ENCODE measurements at places on chromosomes 5 and 9. TPM values are rescaled to one million over a fixed set of nuclear protein-coding genes. Genes with fewer than 3 reads are reported as not detected.

GRCh38 chr9:136605988-136606660 lies 56.6 kb upstream of the EGFL7 start:
- no peak overlapping the region for H3K4me3 ChIP-seq
- no peak for DNase-seq
- H3K4me1 ChIP-seq = no peaks in the 10 kb centered on the region
- H3K36me3 ChIP-seq = no peaks in the 10 kb centered on the region

Gene TLR4
- 20.0 TPM for total RNA-seq

DNA sequence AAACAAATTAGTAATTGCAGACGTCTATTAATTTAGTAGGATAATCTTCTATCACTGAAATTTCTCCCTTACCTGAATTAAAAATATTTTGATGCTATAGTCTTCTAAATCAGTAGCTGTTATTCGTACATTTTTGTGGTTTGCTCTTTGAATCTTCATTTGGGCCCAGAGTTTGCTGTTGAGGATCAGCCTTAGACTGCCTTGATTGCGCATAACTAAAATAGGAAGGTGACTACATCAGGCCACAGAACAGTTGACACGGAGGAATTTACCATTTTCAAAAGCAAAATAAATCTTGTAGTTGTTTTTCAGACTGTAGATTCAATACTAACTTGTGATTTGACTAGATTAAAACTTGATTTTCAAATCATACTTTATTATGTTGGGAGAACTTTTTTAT lies 11.8 kb upstream of the NADK2 start:
- no peaks in the 10 kb centered on the region for H3K27me3 ChIP-seq
- no peak overlapping the region for H3K4me3 ChIP-seq
- H3K36me3 ChIP-seq = no peaks in the 10 kb centered on the region
- no peaks in the 10 kb centered on the region for H3K4me1 ChIP-seq

DNA sequence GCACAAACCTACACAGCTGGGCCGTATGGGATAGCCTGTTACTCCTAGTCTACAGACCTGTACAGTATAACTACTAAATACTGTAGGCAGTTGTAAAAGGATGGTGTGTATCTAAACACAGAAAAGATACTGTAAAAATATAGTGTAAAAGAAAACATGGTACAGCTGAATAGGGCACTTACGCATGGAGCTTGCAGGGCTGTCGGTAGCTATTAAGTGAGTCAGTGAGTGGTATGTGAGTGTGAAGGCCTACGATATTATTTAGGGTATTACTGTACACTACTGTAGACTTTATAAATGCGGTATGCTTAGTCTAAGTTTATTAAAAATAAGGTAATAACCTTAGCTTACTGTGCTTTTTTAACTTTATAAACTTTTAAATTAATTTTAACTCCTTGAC lies 1.2 kb downstream of the ZCCHC9 start:
- H3K27me3 ChIP-seq = no peaks in the 10 kb centered on the region
- no peak overlapping the region for H3K4me3 ChIP-seq
- no peak for DNase-seq
- no peaks in the 10 kb centered on the region for H3K4me1 ChIP-seq
- no peak overlapping the region for H3K27ac ChIP-seq

DNA sequence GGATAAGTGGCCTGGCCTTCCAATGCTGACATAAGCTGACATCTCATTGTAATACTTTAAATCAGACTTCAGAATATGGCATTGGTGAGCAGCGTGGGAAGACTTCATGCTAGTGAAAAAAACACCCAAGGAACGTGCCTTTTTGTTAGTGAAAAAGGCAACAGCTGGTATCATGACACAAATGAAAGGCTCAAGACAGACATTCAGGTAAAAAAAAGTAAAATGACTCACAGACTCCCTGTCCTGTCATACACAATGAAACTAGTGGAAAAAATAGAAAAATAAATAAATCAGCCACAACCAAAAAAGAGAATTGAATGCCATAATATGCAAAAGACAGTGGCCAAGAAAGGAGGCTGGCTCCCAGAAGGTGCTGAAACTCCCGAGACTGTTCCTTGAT lies 24.4 kb upstream of the PPP1R2B start:
- DNase-seq = no peak
- H3K27ac ChIP-seq = no peak overlapping the region
- no peaks in the 10 kb centered on the region for H3K27me3 ChIP-seq
- H3K4me1 ChIP-seq = no peaks in the 10 kb centered on the region
- no peaks in the 10 kb centered on the region for H3K36me3 ChIP-seq

GRCh38 chr9:109718861-109719260 lies 61.1 kb upstream of the PALM2AKAP2 start:
- no peaks in the 10 kb centered on the region for H3K36me3 ChIP-seq
- peaks cover 3% of the 10 kb centered on the region for H3K4me1 ChIP-seq
- H3K27me3 ChIP-seq = no peaks in the 10 kb centered on the region
- no peak for DNase-seq
- H3K27ac ChIP-seq = no peak overlapping the region

DNA sequence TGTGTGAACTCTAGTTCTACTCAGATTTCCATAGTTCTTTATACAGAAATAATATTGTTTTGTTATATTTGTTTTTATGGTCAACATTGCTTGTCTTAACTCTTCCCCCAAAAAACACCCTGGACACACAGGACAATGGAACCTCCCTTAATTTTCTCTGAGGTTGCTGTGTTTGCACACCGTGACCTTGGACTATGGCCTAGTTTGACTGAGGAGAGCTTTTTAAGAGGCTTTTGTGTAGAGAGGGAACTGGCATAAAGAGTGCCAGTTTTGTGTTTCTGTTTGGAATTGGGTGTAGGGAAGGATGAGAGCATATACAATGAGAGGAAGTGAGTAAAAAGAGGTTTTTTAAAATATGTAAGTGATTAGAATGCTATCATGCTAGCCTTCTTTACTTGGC lies 101.1 kb upstream of the MEF2C start:
- no peaks in the 10 kb centered on the region for H3K27me3 ChIP-seq
- H3K4me3 ChIP-seq = no peak overlapping the region
- no peak for DNase-seq
- no peak overlapping the region for H3K27ac ChIP-seq
- no peaks in the 10 kb centered on the region for H3K36me3 ChIP-seq

GRCh38 chr9:137550231-137550621 lies at the start of gene PNPLA7:
Gene PNPLA7 (minus strand): TSS chr9:137550402. CDS start chr9:137550197, 205 bp downstream.
- peak within 1 kb of the TSS; percentile 85 for H3K4me3 ChIP-seq
- H3K27me3 ChIP-seq = no peaks in the 10 kb centered on the region
- DNase-seq = peak; percentile 89
- peaks cover 3% of the 10 kb centered on the region for H3K36me3 ChIP-seq
